ENCODE measurements at places on chromosomes 6 and 20.
A peak's percentile ranks its signal among the peaks of the same experiment; 100 is the strongest.

- peak; percentile 37 for DNase-seq
Observed at GRCh38 chr6:27078734-27079357, 168.7 kb upstream of the PRSS16 start.

GRCh38 chr6:111409430-111409829 lies 73.6 kb downstream of the REV3L start:
- no peak for DNase-seq

GRCh38 chr6:71721642-71722041 lies 164.7 kb upstream of the RIMS1 start:
- DNase-seq: no peak

GRCh38 chr20:10771435-10772140 lies 97.8 kb upstream of the JAG1 start:
- DNase-seq: no peak

GRCh38 chr6:157226761-157227160 lies 96.6 kb downstream of the TMEM242 start:
- no peak for DNase-seq

- no peak for DNase-seq
Observed at GRCh38 chr20:20820785-20821483, 108.5 kb upstream of the RALGAPA2 start.

- no peak for DNase-seq
Observed at GRCh38 chr6:13004601-13005000, 288.0 kb downstream of the PHACTR1 start.

DNA sequence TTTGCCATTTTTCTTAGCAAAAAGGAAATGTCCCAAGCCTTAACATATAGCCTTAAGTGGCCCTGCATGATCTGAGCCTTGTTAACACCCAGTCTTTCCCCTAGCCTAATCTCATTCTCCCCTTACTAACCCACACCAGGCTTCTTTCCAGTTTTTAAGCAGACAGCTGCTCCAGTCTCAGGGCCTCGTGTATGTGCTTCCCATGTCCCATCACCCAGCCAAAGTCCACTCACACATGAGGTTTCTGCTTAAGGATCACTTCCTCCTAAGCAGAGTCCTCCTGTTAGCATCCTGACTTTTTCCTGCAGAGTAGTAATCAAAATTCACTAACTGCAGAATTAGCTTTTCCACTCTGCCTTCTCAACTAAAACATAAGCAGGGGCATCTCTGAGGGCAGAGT lies 96.1 kb downstream of the SMLR1 start:
- DNase-seq: no peak

GRCh38 chr6:102298051-102298450 lies 904.5 kb downstream of the GRIK2 start:
- DNase-seq: no peak

DNA sequence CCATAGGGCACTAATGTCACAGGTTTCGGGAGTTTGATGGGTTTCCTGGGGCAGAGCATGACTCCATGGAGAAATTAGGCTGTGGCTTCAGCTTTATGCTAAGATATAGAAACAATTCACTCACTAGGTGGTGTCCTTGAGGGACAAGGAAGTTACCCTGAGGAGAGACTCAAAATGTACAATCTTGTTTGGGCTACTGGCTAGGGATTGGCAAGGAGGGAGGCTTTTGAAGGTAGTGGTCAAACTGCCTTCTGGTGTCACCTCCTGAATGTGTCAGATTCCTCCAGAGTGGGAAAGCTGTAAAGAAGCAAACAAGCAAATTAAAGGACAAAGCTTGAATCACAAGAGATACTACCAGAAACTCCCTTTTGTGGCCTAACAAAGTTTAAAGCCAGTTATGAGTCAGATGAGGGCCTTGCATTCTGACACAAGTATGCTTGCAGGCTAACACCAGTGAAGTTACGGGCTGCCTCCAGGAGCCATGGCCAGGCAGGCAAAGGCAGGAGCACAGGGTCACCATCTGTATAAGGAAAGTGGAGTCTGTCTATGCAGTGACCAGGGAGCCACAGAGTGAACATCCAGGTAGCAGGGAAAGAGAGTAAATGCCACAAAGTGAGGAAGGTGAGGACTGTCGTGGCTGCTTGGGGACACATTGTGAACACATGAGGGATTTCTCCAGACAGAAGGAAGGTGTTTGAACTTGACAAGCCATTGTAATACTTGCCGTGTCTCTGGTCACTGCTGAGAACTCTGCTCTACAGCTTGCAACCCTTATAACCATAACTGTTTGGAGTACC lies 107.7 kb upstream of the DTNBP1 start:
- DNase-seq: no peak

DNA sequence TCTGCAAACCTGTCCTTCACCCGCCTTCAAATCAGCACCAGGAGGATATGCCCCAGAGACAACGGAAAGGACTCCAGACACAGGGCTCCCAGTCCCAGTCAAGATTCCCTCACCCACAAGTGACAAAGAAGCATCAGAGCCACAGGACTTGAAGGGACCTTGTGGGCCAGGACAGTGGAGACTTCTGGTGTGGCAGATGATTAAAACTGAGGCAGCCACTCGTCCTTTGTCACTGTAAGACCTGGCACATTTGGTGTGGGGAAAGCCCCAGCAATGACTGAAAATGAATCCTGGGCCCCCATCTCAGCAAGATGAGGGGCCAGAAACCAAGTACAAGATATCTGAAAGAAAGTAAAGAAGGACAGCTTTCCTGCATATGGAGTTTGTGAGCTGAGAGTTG lies 15.6 kb upstream of the GMPR start:
- no peak for DNase-seq

DNA sequence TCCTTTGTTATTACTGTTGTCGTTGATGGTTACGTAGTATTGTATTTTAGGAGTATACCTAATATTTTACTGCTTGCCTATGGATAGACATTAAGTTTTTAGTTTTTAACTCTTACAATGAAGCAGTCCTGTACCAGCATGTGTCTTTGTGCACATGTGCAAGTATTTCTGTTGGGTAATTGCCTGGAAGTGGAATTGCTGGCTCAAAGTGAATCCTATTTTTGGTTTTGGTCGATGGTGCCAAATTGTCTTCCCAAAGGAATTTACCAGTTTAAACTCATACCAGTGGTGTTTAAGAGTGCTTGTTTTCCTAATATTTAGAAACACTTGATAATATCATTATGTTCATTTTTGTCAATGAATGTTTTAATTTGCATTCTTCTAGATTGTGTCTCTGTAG lies 75.5 kb downstream of the ANKS1A start:
- DNase-seq: no peak

DNA sequence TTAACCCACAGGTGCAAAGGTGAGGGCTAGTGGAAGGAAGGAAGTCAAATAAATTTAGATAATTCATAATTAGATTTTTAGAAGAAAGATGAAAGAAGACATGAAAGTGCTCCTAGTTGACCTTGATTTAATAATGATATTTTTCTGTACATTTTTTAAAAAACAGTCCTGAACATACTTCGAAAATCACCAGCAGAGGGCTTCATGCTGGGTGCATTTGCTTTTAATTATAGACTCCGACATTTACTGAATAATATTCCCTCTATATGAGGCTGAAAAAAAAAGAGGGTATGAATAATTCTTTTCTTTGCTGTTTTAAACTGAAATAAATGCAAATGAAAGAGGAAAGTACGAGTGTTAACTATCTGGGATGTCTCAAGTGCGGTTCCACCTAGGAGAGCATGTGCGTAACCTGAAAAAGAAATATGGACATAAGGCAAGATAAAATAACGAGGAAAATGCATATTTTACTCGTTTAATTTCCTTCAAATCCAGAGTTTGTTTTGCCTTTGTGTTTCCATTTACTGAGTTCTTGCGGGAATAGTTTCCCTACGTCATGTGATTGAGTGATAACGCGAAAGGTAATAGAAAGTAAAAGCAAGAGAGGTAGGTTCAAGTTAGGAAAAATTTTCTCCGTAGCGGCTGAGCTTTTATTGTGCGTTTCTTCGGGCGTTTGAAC lies 3.1 kb upstream of the TFAP2B start:
- DNase-seq: no peak

DNA sequence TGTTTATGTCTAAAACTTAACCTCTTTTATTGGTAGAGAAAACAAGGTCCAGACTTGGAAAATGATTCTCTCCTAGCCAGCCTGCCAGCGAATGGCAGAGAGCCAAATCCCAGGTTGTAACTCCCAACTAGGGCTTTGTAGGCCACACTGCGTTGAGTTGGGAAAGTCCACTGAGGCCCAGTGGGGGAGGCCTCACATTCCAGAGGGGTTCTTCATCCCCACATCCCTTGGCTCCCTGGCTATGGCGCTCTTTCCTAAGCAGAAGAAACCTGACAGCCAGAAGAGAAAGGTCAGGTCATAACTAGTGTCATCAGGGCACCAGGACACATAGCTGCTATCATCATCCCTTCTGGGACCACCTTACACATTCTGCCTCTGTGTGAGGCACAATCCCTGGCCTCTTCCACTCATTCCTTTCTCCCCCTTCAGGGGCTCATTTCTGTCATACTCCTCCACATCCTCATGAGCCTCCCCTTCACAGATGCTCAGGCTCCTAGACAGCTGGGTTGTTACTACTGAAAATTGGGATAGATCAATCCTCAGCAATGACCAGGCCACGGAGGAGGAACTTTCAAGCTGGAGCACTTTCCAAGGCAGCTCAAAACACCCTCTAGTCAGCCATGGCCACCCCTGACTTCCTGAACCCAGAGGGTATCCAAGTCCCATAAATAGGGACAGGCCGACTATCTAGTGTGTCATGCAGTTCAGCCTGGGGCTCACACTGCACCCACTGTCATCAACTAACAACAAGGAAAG lies 48.6 kb downstream of the TCP11 start:
- DNase-seq: no peak

DNA sequence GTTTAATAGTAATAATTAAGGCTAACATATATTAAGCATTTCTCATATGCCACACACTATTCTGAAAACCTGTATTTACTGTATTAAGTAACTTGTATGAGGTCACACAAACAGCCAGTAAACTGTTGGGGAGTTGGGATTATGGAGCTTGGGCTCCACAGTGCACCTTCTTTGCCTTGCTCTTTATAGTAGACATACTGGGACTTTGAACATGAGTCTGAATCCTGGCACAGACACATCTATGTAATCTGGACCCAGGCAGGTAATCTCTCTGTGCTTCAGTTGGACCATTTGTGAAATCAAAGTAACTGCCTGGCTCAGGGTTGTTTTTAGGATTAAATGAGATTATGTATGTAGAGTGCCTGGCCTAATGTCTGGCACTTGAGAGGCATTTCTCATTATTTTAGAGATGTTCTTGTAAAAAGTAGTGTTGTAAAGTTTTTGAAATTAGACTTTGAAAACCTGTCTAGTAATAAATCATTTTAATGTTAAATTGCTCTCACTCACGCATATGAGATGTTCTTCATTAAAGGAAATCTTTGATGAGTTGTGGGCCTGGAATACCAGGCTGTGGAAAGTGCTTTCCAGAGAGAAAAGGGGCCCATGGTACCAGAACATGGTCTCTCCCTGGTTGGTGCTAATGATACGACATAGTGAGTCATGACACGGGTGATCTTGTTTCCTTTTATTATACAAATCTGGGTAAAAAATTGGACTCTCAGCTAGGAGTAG lies 34.3 kb downstream of the LRRC1 start:
- no peak for DNase-seq

GRCh38 chr6:47372318-47372717 lies 62.6 kb upstream of the TNFRSF21 start:
- DNase-seq: no peak

DNA sequence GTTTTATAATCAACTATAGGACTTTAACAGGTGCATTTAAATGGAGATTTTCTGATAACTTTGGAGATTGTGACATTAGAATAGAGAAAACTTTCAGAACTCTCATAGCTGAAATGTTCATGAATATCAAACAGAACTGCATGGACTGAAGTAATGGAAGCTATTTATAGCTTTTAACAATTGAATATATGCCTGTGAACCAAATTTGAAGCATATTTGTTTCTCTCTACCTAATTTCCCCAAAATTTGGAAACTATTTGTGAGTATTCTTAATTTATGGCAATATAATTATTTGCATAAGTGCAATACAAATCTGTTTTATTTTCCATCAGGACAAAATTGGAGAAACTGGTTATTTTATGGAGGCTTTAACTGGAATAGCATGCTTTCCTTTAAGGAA lies 96.6 kb downstream of the PLG start:
- DNase-seq: no peak

DNA sequence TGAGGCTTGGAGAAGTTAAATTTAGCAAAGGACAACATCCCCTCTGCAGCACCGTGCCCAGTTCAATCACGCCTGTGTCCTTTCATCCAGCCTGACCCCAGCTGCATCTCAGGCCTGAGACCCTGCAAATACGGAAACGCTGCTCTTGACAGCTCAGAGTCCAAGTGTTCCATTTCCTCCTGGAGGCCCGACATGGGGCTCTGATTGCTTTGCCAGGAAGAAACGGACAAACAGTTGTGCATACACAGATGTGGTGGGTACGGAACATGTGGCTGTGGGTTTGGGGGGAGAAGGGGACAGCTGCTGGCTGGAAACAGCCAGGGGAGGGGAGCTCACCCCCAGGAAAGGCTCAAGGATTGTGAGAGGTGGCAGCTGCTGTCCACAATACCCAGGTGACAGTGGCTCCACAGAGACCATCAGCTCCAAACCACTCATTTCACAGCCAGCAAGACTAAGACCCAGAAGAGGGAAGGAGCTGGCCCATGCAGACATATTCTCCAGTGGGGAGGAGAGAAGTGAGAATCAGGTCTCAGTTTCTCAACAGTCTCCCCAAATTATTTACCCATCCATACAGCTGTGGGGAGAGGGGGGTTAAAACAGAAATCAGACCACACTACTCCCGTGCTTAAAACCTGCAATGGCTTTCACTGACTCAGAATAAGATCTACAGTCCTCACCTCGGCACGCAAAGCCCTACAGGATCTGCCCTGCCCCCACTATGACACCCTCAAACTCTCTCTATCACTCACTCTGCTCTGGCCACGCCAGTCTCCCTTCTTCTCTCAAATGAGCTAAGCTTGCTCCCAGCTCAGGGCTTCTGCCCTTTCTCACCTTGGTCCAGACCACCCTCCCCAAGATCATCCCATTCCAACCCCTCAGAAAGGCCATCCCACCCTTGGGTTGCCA lies 89.1 kb downstream of the PREX1 start:
- DNase-seq: peak; percentile 52

- no peak for DNase-seq
Observed at GRCh38 chr6:161908872-161909271, 635.0 kb upstream of the AGPAT4 start.

GRCh38 chr20:48683467-48684175 lies 144.2 kb downstream of the PREX1 start:
- no peak for DNase-seq

GRCh38 chr6:22036275-22036674 lies 260.6 kb downstream of the PRL start:
- no peak for DNase-seq
